ENCODE measurements at places on chromosomes 1 and 21.

- DNase-seq = no peak
These were observed 9.3 kb upstream of the SLX9 start for GRCh38 chr21:44930543-44930981.

DNA sequence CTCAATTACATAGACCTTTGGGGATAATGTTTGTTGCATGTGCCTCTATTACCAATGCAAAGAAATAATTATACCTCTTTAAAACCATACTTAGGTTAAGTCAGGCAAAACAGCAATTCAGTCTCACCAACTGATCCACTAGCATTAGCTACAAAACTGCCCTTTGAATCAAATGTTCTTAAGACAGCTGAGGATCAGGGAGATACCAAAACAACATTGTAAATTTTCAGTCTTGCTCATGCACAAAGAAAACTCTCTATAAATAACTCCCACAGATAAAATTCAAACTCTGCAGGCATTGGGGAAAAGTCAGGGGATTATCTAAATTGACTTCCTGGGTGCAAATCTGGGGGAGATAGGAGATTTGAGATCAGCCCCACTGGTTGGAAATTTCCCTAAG, 100.9 kb upstream of the DPT start:
- DNase-seq = no peak

- DNase-seq = peak; percentile 59
These were observed at the start of gene RSPO1 for GRCh38 chr1:37634244-37634991. RSPO1 (minus strand) TSS chr1:37634892; CDS start chr1:37629661, 5,231 bp downstream.

DNA sequence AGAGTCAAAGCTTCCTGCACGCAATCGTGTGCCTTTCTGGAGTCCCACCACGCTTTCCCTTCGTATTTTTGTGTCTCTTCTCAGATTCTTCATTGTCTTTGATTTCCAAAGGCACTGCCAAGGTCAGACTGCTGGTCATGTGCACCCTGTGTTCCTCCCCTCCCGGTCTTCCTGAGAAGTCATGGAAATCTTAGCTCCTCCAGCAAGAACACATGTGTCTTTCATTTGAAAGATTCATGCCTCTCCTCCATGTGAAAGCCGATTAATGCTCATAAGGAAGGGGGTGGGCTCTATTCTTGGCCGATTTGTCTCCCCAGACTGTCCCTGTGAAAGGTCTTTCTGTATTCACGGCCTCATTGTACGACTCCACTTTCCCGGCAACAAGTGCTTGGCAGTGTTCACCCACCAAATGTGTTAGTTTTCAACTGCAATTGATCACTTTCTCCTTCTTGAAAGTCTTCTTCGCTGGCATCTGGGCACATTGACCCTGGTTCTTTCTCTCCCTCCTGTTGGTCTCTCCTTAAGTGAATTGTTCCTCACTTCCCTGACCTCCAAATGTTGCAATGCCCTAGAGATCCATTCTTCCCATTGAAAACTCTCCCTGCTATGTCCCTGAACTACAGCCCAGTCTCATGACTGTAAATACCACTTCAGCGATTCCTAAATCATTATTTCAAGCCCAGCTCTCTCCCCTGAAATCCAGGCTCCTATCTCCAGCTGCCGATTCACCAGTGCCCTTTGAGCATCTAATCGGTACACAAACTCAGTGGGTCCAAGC, 25.4 kb downstream of the MX2 start:
- DNase-seq = no peak

DNA sequence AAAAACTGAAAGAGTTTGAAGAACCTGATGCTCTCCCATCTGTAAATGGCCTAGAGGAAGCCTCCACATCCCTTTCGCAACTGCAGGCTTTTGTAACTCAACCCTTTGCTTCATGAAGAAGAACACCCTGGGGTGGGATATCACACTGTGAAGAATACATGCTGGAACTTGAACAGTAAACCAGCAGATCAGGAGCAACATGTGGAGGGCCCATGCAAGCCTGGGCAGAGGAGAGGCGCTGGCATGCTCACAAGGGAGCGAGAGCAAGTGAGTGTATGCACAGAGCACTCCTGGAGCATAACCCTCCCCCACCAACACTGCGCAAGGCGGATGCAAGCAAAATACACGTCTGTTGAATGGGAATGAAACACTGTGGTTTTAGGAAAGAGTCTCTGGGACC, 24.6 kb upstream of the SPAG17 start:
- DNase-seq = no peak

DNA sequence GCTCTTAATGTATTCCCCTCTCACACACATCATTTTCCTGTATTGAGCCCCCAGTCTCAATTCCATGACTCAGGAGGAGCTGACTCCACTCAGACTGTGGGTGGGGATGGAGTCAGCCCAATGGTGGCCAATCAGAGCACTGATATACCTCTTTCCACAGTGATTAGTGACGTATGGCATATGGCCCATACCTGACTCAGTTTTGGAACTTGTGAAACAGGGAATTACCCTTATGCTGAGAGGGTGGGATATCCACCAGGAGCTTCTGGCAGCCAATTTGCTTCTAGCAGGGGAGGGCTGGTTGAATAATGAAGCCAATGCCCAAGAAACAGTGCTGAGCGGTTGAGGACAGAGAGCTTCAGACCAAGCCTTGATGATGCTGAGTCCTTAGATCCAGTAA, 86.4 kb upstream of the SPATA6 start:
- DNase-seq = no peak

DNA sequence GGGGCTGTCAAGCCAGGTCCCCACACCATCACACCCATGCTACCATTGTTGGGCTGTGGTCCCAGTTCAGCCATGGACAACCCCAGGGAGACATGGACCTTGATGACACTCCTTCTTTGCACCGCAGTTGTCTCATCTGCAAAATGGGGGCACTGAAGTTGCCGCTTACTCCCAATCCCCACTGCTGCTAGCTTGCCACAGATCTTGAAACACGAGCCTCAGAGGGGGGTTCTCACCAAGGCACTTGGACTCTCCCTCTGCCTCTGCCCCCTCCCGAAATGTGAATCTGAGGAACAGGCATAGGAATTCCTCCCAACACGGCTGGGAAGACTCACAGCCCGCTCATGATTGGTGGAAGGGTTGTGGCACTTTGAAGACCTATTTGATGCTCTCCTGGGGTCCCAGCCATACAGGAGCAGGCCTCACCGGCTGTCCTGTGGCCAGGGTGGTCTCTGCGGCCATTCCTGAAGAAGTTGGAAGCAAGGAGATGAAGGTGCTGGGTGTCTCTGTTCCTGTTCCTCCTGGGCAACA, 31.1 kb downstream of the RUNX3 start:
- peak; percentile 28 for DNase-seq

- no peak for DNase-seq
These were observed 492.4 kb downstream of the COL11A1 start for GRCh38 chr1:102615896-102616295.

- no peak for DNase-seq
These were observed 1237.5 kb downstream of the AMY1C start for GRCh38 chr1:104987210-104987609.

DNA sequence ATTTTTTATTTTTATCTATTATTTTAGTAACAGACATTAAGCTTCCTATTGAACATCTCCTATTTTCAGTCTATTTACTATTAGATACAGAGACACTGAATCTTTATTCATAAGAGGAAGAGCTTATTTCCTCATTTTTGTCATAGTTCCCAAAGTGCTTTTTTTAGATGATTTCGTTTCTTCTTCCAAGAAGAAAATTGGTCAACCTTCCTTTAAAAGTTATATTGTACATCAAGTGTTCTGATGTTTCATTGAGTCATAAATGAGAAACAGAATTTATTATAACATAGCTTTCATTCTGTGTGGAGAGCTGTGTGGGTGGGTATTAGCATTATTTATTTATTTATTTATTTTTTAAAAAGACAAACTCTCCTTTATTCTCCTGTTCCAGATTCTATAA, 50.6 kb upstream of the BACH1 start:
- DNase-seq = no peak

- DNase-seq = no peak
These were observed 871 bp downstream of the TUFT1 start for GRCh38 chr1:151540982-151541377.

GRCh38 chr1:151465026-151465425, 5.7 kb upstream of the POGZ start:
- no peak for DNase-seq

DNA sequence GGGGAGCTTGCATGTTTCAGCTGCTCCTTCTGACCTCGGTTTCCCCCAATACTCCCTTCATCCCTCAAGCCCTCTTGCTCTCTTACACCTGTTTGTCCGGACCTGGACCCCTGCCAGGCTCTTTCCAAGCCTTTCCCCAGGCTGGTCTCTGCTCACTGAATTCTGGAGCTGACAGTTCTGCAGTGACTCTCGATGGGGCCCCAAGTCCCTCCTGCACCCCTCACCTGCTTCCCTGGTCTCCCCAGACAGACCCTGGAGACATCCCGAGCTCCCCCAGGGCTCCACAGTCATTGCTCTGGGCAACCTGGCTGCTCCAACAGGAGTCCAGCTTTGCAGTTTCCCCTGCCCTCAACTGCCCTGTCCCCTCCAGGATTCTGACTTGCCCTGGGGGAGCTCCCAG, 198.6 kb downstream of the GRIK3 start:
- DNase-seq = no peak

DNA sequence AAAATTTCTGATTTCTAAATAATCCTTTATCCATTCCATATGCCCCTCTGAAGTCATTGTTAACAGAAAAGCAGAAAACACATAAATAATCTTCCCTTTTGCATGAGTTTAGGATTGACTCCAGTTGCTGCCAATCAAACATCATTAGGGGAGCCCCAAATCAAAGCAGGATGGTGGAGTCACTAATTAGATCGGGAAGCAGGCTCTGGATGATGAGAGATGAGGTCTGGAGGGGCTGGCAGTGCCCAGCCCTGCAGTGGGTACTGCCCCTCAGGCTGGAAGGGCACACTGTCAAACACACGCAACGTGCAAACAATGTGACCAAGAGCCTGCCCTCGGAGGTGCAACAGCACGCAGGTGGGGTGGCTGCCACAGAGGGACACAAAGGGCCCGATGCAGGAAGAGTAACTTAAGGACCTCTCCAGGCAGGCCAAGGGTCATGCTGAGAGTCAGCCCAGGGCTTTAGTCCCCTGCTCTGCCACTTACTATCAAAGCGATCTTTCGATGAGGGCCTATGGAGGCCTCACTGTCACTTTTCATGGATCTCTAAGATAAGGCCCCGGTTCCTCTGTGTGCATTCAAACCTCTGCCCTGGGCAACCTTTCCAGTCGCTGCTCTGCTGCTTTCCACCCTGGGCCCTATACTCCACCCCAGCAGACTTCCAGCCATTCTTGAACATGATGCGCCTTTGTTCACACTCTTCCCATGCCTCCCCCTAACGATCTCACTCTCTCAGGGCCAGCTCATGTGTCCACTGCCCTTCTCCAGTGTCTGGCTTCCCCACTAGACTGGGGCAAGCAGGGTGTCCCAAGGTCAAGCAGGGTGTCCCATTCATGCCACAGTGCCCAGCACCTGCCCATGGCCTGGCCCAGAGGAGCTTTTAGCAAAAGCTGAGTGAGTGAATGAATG, 98.9 kb downstream of the DMRTB1 start:
- DNase-seq = no peak

DNA sequence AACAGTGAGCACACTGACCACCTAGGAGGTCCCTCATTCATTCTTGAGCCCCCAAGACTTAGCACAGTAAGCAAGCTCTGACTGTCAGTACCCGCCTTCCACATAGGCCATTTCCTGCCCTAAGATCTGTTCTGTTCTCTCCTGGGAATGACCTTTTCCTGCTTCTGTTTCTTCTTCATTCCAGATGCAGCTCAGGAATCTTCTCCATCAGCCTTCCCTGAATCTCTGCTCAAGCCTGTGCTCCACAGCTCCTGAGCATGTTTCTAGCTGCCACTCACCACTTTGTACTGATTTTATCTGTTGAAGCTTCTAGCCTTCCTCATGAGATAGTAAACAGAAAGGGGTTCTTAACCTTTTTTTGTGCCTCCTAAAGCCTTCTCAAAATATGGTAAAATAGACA, 56.6 kb downstream of the ZNF281 start:
- no peak for DNase-seq

DNA sequence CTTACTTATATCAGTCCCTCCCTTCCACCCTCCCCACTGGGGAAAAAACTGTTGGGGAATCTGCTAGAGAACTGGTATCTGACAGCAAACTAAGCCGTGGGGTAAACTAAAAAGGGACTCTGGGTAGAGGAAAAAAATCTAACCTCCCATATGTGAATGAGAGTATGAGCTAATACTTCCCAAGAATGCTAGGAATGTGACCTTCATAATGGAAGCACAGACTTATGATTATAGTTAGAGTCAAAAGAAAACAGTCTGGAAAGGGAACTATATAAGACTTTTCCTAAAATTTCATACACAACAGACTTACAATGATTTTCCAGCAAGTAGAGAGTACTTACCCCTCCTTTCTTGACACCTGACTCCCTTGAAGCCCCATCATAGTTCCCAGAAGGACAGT, 23.0 kb upstream of the RBBP5 start:
- DNase-seq = no peak

DNA sequence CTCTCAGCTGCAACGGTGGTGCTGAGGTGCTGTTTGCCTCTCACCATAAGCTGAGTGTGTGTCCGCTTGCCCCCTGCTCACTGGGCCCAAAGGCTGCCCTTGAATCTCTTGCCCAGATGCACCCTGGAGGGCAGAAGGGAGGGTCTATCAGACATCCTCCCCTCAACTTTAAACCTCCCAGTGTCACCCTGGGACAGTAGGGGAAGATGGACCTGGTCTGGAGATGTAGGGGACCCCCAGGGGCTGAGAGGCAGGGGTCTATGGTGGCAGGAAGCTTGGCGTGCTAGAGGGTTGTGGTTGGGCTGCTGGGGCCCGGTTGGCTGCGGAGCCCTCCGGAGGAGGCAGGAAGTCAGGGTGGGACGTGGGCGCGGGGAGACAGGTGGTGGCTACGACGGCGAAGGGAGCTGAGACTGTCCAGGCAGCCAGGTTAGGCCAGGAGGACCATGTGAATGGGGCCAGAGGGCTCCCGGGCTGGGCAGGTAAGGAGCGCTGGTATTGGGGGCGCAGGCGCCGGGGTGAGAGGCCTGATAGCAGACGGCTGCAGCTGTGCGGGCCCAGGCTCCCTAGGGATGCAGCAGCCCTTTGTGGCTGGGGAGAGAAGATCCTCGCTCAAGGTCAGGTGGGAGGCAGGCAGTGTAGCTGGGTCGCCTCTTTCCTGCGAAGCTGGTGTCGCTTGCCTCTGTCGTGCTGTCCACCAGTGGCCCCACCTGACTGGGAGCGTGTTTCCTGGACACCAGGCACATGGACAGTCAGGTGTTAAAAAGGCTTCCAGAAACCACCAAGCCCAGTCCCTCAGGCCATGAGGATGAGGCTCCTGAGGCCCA, at the start of gene LCK:
Gene LCK, plus strand, starts transcription at position 373 of the 824 bp plus-strand sequence. CDS start 23,065 bp downstream, outside the sequence.
- peak; percentile 55 for DNase-seq

DNA sequence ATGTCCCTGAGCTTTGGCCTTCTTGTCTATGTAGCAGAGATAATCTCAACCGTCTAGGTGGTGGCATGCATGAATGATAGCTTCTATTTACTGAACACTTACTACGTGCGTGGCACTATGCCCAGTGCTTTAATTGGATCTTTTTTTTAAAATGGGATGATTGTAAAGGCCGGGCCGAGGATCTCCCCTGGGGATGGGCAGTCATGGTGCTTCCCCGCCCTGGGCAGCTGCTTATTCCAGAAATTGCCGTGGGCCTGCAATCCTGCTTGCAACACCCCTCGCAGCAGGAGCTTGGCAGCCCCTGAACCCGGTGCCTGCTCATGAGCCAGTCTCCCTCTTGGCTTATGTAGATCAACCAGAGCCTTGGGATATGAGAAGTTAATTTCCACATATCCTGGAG, 360.7 kb downstream of the CAMTA1 start:
- DNase-seq = no peak
